ENCODE measurements at places on chromosomes 3 and 15. TPM values are rescaled to one million over a fixed set of nuclear protein-coding genes. Genes with fewer than 3 reads are reported as not detected.

- DNase-seq: no peak
Observed at GRCh38 chr3:24639481-24640329, 145.1 kb upstream of the THRB start.

DNA sequence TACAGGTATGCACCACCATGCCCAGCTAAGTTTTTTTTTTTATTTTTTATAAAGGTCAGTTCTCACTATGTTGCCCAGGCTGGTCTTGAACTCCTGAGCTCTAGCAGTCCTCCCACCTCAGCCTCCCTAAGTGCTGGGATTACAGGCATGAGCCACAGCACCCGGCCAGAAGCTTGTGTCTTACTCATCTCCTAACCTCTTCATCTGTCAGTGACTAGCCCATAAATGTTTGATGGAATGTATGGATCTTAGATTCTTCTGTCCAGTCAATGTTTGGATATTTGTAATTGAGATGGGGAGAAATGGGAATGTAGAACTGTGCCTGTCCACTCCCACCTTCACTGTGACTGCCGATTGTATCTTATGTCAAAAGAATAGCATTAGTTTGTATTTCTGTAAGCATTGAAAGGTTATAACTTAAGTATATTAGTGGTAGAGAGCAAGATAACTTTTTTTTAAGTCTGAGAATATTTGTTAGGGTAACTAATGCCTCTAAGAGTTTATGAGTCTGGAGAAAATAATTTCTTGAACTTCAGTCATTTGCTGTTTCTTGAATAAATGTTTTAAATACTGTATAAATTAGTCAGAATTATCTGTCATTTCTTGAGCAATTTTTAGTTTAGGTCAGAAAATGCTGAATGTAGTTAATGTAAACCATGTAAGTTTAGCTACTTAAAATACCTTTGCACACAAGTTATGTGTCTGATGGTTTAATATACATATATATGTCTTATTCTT, 215.3 kb upstream of the CGNL1 start:
- DNase-seq: no peak

- DNase-seq: no peak
Observed at GRCh38 chr15:74873756-74874424, 725 bp upstream of the SCAMP2 start.

DNA sequence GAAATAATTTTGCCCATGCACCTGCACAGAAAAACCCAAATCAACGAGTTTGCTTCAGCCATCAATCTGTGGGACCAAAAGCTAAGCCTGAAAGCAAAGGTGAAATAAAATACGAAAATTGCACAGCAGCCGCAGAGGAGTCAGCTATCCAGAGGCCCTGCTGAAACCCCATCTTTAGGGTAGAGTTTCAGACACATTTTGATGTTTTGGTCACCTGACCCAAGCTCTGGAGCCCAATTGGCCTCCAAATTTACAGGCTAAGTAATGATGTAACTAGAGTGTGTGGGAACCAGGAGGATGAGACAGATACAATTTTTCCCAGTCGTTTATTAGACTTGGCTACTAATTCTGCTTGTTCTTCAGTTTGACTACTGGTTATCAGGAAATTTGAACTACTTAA, 308.6 kb upstream of the ATP11B start:
- no peak for DNase-seq

DNA sequence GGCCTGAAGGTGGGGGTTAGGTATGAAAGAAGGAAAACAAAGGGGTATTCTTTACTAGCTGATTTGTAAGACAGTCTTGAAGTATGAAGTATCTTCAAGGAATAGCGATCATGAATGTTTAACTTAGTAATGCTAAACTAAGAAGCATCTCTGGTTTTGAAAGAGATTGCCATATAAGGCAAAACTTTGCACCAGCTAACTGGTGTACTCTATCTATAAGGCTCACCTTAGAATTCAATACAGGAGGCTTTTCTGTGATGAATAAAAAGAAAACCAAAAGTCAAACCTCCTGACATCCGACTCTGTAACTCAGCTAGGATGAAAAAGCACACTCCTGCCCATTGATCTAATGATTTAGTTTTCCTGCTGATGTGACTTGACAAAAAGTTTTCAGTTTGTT, 54.7 kb downstream of the FOXP1 start:
- no peak for DNase-seq

DNA sequence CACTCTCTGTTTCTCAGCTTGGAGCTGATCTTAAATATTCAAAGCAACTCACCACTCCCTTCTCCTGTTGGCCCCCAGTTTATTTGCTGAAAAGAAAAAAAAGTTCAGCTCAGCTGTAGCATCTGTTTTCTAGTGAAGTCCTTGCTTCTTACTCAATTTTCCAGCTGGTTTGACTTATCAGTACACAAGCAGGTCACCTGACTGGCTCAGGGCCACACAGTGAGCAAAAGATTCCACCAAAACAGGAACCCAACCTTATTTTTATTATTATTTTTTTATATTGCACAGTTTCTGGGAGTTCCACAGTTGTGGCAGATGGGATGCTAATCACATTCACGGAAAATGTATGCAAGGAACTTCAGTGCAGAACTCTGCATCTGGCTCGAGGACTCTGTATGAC, 390.7 kb upstream of the RGMA start:
- no peak for DNase-seq

The FRMD5 gene
- total RNA-seq: not detected

The CYP8B1 gene
- total RNA-seq: not detected
